NCI-H2081 treated with DMSO at 0.1 percent for 48 hours (cell line): ENCODE measurements at places on chromosomes 2 and 18.
A peak's percentile ranks its signal among the peaks of the same experiment; 100 is the strongest.

DNA sequence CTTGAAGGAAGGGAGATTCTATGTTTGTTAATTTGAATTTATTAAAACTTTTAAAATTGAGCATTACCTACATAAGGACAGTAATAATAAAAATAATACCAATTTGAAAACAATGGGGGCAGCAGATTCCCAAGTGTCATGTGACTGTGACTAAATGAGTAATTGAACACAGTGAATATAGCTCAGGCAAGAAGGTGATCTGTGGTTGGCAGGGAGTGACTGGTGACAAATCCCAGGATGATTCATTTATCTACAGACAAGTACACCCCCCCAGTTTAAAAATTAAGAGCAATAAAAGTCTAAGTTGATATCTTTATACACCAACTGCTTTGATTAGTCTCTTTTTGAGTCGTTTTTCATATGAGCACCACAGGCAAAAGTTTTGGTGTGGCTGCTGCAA lies 299.5 kb downstream of the ARHGAP15 start:
- no peak for DNase-seq

DNA sequence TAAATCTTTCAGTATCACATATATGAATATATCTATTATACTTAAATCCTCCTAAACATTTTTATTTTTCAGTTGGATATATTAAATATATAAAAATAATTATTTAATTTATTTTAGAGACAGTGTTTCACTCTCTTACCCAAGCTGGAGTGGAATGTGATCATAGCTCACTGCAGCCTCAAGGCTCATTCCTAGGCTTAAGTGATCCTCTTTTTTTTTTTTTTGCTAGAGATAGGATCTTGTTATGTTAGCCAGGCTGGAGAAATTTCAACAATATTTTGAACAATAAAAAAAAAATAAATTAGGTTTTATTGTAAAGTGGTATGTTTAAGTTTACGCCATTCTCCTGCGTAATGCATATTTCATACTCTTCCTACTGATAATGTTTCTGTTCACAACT lies 4.2 kb downstream of the SPAST start:
- DNase-seq, result no peak

GRCh38 chr2:76851000-76851399 lies 671.2 kb downstream of the LRRTM4 start:
- DNase-seq, result peak; percentile 95

- DNase-seq, result no peak
Observed at GRCh38 chr2:3131636-3132326, 245.8 kb downstream of the EIPR1 start.

DNA sequence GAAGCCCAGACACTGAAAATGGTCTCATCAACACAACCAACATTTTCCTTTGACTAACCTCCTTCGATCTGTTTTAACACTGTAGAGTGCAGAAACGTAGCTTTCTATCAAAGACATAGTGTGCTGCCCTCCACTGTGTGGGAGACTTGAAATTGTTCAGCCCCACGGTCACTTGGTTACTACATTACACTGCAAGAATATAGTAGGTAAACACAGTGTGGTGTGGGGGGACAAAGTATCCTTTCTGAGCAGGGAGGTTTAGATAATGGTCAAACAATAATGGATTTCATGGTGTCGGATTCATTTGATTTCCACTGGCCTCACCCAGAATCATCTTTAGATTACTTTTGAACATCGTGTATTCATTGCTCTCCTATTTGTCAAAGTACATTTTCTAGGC lies 181.0 kb downstream of the ERBB4 start:
- no peak for DNase-seq

DNA sequence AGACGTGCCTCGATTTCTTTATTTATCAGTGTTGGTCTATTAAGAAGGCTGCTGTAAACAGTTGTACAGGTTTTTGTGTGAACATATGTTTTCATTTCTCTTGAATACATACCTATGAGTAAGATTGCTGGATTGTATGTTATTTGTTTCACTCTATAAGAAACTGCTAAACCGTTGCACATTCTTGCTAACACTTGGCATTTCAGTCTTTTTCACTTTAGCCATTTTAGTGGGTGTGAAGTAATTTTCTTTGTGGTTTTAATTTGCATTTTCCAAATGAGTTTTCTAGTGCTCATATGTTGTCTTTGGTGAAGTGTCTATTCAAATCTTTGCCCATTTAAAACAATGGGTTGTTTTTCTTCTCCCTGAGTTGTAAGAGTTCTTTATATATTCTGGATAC lies 221.5 kb upstream of the SMAD7 start:
- DNase-seq, result no peak

DNA sequence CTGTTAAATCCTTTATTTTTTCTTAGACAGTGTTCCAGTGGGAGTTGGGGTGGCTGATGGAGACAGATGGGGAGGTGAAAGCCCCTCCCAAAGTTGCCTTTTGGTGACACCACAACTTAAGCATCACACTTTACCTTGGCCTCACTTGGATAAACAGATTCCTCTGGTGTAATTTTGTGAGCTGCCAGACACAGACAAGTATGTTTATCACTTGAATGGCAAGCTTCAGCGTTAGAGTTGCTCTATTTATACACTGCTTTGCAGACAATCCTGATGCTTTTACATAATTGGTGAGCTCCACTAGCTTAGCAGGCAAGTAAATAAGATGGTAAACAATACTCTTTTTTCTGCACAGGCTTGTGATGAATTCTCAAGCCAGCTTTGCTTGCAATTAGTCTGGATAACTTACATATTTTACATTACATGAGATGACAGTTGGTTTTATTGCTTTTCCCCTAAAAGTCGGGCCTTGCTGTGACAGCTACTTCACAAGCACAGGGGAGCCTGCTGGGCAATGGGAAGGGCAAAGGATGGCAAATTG lies 226.2 kb downstream of the SLC8A1 start:
- DNase-seq, result no peak

DNA sequence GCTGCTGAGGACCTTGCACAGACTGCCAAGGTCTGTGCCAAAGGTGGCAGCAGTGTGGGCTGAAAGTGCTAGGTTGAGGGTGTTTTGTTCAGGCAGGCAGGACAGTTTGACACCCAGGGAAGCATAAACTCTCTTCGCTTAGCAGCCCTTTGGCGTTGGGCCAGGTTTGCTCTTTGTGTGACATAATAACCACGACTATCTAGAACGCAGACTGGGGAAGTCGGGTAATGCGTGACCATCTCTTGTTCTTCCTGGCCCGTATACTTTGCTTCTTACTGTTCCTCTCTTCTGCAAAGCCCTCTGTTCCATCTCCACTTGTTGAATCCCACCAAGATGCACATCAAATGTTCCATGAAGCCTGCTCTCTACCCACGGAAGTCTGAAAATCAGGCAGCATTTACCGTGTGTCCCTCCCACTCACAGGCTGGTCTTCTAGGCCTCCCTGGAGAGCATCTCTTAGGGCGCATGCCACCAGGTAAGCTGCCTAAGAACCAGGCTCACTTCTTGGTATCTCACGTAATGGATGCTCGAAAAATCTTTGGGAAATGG lies 96.7 kb upstream of the LMAN1 start:
- no peak for DNase-seq

DNA sequence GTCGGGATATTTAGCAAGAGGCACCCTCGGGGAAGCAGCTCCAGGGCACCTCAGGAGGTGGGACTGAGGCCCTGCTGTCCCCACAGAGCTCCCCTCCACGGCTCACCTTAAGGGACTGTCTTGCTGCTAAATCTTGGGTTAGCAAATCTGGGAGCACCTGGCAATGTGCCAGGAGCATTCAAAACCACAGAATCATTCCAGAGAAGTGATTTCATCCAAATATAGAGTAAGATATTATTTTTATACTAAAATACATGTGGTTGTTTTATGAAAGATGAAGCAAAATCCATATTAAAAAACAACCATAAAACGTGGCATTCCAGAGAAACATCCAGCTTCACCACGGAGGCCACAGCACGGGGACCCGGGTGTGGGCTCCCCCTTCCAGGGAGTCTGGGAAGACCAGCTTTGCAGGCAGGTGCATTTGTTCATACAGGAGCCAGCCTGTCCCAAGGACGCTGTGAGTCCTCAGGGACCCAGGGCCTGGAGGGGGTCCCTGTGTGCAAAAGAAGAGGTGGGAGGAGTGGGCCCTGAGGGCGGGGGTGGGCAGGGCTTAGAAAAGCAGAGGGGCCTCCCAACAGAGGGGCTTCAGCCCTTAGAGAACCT lies 16.3 kb downstream of the HS1BP3 start:
- no peak for DNase-seq

GRCh38 chr2:170461889-170462288 lies 253.2 kb upstream of the SP5 start:
- DNase-seq, result no peak

- no peak for DNase-seq
Observed at GRCh38 chr2:234313558-234313957, 183.3 kb downstream of the ARL4C start.

GRCh38 chr2:215431290-215431689 lies 4.6 kb downstream of the FN1 start:
- DNase-seq, result no peak

DNA sequence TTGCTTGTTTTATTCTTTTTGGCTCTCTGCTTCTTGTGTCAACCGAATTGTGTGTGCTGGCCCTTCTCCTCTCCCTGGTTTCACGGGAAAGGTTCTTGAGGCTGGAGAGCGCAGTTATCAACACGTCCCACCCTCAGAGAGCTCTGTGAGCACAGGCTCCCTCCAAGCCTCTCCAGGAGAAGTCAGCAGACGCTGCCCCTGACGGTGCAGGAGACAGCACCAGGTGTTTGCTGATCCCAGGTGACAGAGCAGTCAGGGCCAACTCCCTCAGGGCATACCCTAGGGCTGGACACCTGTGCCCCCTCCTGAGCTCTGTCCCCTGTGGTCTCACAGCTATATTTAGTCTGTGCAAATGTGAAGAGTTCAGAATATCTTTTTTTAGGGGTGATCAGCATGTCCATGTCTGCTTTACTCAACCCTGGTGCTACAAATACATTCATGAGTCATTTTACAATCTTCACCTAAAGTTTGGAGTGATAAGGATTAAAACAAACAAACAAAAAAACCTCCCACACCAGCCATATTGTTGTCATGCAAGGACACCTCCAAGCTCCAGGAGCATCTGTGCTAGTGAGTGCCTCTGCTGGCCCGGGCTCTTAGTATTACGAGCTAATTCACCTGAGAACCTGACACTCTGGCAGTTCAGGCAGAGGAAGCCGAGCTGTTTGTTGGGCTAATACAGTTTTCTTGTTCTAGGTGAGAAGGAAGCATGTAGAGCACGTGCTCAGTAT lies 65.9 kb upstream of the TMEM200C start:
- no peak for DNase-seq

DNA sequence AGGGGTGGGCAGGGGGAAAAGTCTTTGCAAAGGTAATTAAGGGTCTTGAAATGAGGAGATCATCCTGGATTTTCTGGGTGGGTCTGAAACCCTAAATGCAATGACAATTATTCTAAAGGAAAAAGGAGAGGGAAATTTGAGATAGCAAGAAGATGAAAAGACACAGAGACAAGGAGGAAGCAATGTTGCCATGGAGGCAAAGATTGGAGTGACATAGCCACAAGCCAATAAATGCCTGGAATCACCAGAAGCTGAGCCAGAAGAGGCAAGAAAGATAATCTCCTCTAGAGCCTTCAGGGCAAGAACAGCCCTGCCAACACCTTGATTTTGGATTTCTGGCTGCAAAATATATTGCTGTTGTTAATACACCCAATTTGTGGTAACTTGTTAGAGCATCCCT lies 1246.3 kb upstream of the PIK3C3 start:
- no peak for DNase-seq
